ENCODE measurements at places on chromosomes 11 and 22.
A peak's percentile ranks its signal among the peaks of the same experiment; 100 is the strongest.

DNA sequence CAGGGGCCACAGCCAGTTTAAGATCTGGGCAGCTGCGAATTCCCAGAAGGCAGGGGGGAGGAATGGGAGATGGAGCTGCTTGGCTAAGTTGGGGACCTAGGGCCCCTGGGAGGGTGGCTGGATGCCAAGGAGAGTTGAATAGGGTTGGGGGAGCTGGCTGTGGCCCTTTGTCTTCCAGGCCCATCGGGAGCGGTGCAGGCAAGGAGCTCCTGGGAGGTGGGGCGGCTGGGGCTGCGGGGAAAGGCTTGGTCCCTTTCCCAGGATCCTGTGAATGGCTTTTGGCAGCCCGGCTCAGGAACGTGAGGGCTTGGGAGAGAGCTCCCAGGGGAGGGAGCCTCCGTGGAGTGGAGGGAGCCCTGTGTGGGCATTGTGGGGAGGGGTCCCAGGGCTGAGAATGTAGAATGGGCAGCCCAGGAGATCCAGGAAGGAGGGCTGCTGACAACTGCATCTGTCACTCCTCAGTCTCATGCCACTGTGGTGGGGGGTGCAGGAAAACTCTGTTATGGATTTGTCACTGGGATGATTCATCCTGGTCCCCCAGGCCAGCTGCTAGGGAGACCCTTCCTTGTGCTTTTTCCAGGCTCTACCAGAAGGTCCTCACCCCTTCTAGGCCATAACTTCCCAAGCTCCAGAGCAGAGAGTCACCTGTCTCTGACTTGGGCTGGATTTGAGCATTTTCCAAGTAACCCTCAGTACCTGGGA lies 6.0 kb downstream of the FREY1 start:
- no peak for DNase-seq

- peak; percentile 80 for DNase-seq
These were observed 3.4 kb downstream of the PTPRJ start for GRCh38 chr11:47983464-47984397.

DNA sequence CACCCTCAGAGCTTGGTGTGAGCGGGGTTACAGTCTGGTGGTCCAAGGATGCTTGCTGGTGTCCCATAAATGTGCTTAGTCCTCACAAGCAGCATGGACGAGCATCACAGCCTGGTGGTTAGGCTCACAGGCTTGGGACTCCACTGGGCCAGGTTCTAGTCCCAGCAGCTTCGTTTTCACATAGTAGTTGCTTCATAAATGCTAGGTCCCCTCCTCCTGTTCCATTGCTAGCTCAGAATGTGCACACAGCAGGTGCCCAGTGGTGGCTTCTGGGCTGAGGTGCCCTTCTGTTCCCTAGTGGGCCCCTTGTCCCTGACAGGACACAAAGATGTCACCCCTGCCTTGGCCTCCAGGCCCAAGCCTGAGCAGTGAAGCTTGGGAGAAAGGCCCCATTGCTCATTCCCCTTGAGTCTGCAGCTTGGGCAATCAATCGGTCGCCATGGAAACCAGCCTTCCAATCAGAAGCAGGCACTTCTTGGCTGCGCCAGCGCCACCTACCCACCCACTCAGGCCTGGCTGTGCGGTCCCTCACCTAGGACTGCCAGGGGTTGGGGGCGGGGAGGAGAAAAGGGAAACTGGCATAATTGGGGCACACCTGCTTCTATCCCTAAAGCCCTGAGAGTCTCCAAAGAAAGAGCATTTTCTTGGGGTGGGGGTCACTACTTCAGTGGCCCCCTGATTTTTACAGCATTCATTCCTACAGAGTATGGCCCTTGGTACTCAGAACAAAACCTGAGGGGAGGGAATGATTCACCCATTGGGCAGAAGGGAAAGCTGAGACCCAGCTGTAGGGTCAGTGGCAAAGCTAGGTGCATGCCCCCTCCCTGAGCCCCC lies 48.1 kb downstream of the CYTH4 start:
- DNase-seq = peak; percentile 47

GRCh38 chr11:117638911-117639543 lies 158.0 kb downstream of the DSCAML1 start:
- DNase-seq = no peak

- DNase-seq = no peak
These were observed 5.9 kb downstream of the TKFC start for GRCh38 chr11:61338783-61339489.

All from M059J (cell line).